Dorsolateral prefrontal cortex (tissue), 122 donors: ENCODE measurements at places on chromosomes 2 and 18.

- no peak for DNase-seq
Observed at GRCh38 chr2:48938231-48938630, 182.7 kb upstream of the LHCGR start.

GRCh38 chr18:72324677-72325076, 219.5 kb downstream of the CBLN2 start:
- no peak for DNase-seq

- no peak for DNase-seq
Observed at GRCh38 chr2:241286348-241287090, 29.0 kb downstream of the HDLBP start.

DNA sequence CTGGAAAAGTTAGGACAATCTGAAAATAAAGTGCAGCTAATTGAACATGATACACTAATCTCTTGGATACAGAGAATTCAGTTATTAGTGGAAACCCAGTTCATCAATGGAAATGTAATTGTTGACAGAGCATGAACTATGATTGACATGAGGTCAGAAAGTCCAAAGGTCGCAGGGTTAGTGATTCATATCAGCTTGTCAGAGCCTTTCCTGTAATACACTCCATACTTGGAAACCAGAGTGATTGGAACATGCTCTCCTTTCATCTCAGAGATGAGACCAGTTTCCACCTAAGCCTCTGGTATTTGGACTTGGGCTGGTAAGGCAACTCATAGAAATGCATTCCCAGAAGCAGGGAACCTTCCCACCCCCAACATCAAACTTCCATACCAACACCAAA, 8.5 kb upstream of the NCKAP5 start:
- DNase-seq = no peak

- no peak for DNase-seq
Observed at GRCh38 chr2:31415421-31415820, 879 bp upstream of the XDH start.

DNA sequence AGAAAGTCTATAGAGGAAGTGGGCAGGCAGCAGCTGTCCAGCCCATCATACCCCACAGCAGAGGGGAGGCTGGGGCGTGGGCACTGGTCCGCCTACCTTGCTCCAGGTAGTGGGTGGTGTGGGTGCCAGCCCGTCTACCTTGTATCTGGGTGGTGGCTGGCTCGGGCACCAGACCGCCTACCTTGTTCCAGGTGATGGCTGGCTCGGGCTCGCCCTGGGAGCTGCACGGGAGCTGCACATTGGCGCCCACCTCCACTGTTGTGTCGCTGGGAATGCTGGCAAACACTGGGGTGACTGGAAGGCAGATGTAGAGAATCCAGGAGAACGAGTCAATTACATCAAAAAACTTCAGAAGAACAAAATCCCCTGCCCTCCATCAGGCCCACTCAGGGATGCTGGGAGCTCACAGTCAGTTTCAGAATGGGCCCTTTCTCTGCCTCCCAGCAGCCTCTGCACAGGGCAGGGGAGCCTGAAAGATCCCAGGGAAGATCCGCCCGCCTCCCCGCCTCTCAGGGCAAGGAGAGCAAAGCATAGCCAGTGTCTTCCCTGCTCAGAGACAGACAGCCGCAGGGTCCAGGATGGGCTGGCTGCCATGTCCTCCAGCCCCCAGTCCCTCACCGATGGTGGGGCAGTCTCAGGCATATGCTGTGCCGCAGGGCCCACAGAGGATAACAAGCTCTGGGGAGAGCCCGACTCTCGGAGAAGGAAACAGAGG, 82.3 kb downstream of the PXDN start:
- no peak for DNase-seq

GRCh38 chr2:116719836-116720235, 1094.7 kb upstream of the DDX18 start:
- DNase-seq = no peak

GRCh38 chr2:189541591-189541990, 39.0 kb downstream of the SLC40A1 start:
- no peak for DNase-seq

- no peak for DNase-seq
Observed at GRCh38 chr2:187574969-187575750, 20.9 kb upstream of the TFPI start.

DNA sequence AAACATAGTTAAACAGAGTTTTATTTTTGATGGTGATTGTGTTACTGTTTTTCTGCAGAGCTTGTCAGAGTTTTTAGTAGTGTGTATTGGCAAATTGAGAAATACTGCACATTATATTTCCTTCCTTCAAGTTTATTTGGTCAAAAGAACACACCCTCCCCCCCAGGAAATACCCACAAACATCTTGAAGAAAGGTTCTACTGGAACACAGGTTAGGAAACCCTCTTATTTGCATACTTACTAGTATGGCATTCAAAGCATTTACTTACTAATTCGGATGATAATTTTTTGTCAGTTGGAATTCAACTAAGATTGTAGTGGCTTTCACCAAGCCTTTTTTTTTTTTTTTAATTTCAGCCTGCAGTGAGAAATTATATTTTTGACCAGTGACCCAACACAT, 9.1 kb downstream of the CAB39 start:
- no peak for DNase-seq

DNA sequence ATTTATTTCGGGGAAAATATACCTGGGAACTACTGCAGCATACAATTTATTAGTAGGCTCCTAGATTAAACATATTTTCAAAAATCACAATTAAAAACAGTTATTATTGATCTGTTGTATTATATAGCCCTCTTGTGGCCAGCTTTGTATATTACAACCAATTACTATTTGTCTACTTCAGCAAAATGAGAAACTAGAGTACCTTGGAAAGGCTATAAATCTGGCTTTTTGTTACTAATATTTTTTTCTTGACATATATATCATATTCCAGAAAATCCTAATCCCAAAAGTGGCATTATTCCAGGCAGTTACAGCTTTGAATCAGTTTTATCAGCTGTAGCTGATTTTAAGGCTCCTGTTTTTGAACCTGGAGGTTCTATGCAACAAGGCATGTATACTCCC, 101.2 kb downstream of the UBR3 start:
- no peak for DNase-seq

DNA sequence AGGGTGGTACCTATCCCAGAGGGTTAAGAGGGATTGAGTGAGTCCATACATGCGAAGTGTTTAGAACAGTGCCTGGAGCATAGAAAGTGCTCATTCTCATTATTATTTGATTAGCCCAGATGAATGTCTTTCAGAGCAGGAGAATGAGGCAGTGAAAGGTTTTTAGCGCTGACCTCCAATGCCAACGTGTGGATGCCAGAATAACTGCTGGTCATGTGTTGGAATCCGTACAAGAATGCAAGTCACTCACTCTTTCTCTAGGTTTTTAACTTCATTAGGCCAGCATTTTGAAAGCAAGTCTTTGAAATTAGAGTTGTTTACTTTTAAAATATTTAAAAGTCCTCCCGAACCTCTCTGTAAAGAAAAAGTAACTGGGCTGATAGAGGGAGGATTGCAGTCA, 374.2 kb downstream of the EN1 start:
- DNase-seq = no peak

DNA sequence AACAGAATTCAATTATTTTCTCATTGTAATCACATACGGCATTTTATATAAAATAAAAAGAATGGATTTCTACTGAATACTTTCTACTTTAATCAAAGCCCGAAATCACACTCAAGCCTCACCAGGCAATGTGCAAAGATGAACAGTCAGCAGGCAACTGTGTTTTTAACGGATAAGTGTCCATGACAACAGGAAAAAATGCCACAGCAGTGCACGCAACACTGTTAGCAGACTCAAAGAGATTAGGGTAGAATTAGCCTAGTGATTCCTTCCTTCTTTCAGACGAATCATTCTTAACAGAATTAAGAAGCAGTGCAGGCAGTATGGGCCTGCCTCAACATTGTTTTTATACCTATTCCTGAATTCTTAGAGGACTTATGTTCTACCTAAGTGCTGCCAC, 135.6 kb downstream of the CDH2 start:
- DNase-seq = no peak
